Calu3 (cell line): ENCODE measurements at places on chromosomes 11 and 22. TPM values are rescaled to one million over a fixed set of nuclear protein-coding genes. Genes with fewer than 3 reads are reported as not detected.

- H3K4me1 ChIP-seq: peaks cover 13% of the 10 kb centered on the region
- H3K36me3 ChIP-seq: no peaks in the 10 kb centered on the region
- no peak overlapping the region for H3K4me3 ChIP-seq
- H3K27me3 ChIP-seq: no peaks in the 10 kb centered on the region
Observed at GRCh38 chr11:101444164-101444563, 139.6 kb downstream of the TRPC6 start.

DNA sequence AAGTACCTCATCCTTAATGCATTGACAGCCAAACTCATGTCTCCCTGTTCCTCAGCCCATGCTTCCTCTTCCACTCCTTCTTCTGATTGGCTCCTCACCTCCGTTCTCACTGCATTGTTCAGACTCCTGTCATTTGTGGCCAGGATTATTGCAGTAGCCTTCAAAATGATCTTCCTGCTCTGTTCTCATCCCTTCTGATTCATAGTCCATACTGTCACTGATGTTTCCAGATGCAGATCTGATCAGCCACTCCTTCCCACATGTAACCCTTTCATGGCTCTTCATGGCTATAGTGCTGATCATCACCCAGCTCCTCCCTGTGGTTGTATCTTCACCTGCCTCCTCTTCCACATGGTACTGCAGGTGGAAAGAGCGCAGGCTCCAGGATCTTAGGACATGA lies 71.7 kb downstream of the DEPDC5 start:
- no peaks in the 10 kb centered on the region for H3K27me3 ChIP-seq
- H3K36me3 ChIP-seq: peaks cover 23% of the 10 kb centered on the region

DNA sequence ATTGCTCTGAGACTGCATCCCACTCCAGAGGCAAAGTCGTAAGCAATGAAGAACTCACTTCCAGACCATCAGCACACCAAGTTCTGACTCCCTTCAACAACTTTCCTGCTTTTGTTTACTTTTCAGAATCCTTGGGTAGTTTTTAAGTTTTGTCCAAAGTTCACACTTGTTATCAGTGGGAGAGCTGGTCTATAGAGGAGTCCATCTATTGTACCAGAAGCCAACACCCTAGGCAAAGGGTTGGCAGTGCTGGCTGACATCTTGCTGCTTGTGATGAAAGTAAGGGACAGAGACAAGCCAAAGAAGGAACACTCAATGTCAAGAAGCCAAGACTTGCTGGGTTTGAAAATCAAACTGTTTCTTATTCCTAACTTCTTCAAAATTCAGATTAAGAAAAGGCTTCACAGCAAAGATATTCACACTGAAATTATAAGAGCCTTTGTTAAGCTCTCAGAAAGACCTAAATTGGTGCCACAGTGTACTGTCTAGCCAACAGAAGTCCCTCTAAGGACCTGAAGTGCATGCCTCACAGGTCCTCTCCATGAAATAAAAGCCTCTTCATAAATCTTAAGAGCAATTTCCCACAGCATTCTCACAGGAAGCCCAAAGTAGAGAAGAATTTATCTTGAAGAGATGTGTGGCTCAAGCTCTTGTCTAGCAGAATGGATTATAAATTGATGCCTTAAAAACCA lies 21.5 kb upstream of the LINC01488 start:
- H3K4me1 ChIP-seq: peaks cover 19% of the 10 kb centered on the region
- peak overlapping the region; percentile 15 for H3K27ac ChIP-seq
- DNase-seq: no peak
- peaks cover 11% of the 10 kb centered on the region for H3K27me3 ChIP-seq
- no peak overlapping the region for H3K4me3 ChIP-seq

GRCh38 chr11:63573881-63574855 lies 11.0 kb upstream of the PLAAT2 start:
- H3K4me1 ChIP-seq: peaks cover 78% of the 10 kb centered on the region
- H3K4me3 ChIP-seq: peak overlapping the region; percentile 41
- peaks cover 94% of the 10 kb centered on the region for H3K36me3 ChIP-seq
- peak; percentile 47 for DNase-seq
- peak overlapping the region; percentile 76 for H3K27ac ChIP-seq
- no peaks in the 10 kb centered on the region for H3K27me3 ChIP-seq

DNA sequence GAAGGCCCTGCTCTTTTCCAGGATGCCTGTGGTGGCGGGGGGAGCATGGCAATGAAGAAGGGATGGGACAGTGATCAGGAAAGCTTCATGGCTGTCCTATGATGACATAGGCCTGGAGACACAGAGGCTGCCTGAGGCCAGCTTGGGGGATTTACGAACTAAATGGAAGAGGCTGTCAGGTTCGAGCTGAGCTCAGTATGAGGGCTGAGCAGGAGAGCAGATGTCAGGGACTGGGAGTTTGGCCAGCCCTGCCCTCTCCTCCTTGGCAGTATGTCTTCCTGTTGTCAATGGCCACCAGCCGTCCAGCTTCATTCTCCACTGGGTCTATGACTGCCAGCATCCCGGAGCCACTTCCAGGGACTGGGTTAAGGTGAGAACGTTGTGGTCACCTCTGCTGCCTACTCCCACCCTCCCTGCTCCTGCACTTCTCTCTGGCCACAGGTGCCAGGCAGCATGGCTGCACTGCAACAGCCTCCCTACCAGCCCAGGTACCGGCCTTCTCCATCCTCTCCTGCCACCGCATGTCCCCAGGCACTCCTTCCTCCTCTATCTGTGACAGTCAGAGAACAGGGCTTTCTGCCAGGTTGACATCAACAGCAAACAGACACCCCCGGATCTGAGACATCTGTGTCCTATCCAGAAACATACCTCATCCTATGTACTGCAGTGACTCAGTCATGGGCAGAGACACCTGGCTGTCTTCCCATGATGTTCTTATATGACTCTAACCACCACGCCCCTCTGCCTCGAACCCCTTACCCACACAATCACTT lies 75.1 kb downstream of the KIRREL3 start:
- H3K27ac ChIP-seq: no peak overlapping the region
- peaks cover 10% of the 10 kb centered on the region for H3K4me1 ChIP-seq
- H3K36me3 ChIP-seq: no peaks in the 10 kb centered on the region
- no peak overlapping the region for H3K4me3 ChIP-seq

DNA sequence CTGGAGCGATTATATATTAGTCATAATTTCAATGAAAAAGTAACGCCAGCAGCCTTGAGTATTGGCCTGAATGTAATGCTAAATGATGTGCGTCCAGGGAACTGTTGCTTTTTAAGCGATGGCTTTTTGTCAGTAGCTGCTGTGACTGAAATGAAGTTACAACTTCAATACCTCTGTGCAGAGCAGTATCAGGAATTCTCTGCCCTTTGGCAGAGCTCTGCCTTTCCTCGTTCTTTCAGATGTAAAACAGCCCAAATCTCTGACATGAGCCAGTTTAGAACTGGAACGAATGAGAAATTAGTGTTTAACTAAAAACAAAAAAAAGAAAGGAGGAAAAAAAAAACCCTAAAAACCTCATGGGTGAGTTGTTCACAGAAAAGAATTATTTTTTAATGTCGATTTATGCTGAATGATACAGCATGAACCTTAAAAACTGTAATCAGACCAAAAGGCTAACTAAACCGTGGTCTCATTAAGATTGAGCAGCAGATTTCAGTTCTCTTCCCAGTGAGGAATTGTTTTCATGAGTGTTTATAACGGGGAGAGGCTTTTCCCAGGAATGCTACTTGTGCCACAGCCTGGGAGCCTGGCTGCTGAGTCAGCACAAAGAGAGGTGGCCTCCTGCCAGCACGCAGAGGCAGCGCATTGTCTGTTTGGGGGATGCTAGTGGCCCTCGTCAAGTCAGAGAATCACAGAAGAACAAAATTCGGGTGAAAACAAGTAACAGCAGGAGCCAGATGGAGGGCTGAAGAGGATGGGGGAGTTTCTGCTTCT lies 146.2 kb upstream of the RASSF10 start:
- H3K27ac ChIP-seq: no peak overlapping the region
- H3K4me1 ChIP-seq: peaks cover 22% of the 10 kb centered on the region
- H3K27me3 ChIP-seq: no peaks in the 10 kb centered on the region
- DNase-seq: no peak

- H3K4me3 ChIP-seq: peak overlapping the region; percentile 70
- no peaks in the 10 kb centered on the region for H3K36me3 ChIP-seq
- peaks cover 81% of the 10 kb centered on the region for H3K27me3 ChIP-seq
- H3K4me1 ChIP-seq: no peaks in the 10 kb centered on the region
- no peak overlapping the region for H3K27ac ChIP-seq
Observed at GRCh38 chr22:19766511-19767426, 6.2 kb downstream of the TBX1 start.

DNA sequence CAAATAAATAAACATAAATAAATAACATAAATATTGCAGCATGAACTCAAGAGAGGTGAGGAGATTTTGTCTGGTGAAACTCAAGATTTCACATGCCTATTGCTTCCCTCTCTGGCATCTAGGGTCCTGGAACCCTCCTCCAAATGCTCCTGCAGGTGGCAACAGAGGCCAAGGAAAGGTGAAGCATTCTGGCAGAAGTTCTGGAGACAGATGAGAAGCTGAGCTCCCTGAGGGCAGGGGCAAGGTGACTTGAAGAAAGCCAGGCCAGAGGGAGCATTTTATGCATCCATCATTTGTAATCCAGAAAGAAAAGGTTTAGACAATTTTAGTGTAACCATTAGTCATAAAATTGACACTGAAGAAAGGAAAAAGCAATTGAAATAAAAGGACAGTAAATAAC lies 64.9 kb downstream of the ENDOD1 start:
- H3K4me3 ChIP-seq: no peak overlapping the region
- H3K27me3 ChIP-seq: no peaks in the 10 kb centered on the region
- peaks cover 25% of the 10 kb centered on the region for H3K36me3 ChIP-seq
- peak; percentile 61 for DNase-seq
- H3K4me1 ChIP-seq: peaks cover 42% of the 10 kb centered on the region
- H3K27ac ChIP-seq: no peak overlapping the region

FOLR1 gene
- total RNA-seq: 2.6 and 2.7 TPM in 2 replicates

ALDH3B2 gene
- total RNA-seq: 2.4 and 2.9 TPM in 2 replicates

DLAT gene
- 25.4 and 27.4 TPM in 2 replicates for total RNA-seq

ROM1 gene
- total RNA-seq: 1.6 and 2.6 TPM in 2 replicates
